Mesothelial cell of epicardium (in vitro differentiated cells): ENCODE measurements at places on chromosomes 12 and 14.
A peak's percentile ranks its signal among the peaks of the same experiment; 100 is the strongest.

DNA sequence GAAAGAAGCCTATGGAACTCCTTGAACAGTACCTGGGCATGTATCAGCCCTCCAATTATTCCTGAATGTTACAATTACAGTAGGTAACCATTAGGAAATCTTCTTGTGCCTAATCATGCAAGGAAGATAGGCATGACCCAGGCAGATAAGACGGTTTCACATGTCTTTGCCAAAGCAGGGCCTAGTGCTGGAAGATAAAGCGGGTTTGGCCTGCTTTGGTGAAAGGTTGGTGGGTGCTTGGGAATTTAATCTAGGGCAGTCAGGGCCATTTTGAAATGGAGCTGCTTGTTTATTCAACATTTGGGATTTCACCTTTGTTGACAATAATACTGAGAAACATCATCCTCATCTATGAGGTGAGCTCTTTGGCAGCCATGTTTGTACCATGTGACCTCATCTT, 12.5 kb upstream of the SRSF5 start:
- DNase-seq: no peak
- H3K27ac ChIP-seq: no peak overlapping the region
- peaks cover 1% of the 10 kb centered on the region for H3K27me3 ChIP-seq
- no peaks in the 10 kb centered on the region for H3K4me1 ChIP-seq
- H3K4me3 ChIP-seq: no peak overlapping the region

DNA sequence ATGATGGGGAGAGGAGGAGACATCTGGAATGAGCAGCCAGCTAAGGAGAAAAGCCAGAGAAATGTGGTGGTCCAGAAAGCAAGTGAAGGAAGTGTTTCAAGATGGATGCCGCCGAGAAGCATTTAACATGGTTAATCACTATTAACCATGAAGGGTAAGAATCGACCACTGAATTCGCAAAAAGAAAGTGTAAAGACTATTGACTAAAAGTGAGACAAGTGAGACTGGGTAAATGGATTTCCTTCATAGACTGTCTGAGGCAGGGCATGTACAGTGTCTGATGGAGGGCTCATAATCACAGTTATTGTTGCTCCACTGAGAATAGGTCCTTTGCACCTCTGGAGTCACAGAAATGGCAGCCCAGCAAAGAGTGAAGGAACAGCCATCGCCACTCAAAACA, 25.3 kb upstream of the CLMN start:
- H3K36me3 ChIP-seq: no peaks in the 10 kb centered on the region
- no peak for DNase-seq

- DNase-seq: no peak
- H3K36me3 ChIP-seq: no peaks in the 10 kb centered on the region
- H3K27me3 ChIP-seq: no peaks in the 10 kb centered on the region
These were observed 139.3 kb upstream of the ARHGAP5 start for GRCh38 chr14:31937730-31938346.

DNA sequence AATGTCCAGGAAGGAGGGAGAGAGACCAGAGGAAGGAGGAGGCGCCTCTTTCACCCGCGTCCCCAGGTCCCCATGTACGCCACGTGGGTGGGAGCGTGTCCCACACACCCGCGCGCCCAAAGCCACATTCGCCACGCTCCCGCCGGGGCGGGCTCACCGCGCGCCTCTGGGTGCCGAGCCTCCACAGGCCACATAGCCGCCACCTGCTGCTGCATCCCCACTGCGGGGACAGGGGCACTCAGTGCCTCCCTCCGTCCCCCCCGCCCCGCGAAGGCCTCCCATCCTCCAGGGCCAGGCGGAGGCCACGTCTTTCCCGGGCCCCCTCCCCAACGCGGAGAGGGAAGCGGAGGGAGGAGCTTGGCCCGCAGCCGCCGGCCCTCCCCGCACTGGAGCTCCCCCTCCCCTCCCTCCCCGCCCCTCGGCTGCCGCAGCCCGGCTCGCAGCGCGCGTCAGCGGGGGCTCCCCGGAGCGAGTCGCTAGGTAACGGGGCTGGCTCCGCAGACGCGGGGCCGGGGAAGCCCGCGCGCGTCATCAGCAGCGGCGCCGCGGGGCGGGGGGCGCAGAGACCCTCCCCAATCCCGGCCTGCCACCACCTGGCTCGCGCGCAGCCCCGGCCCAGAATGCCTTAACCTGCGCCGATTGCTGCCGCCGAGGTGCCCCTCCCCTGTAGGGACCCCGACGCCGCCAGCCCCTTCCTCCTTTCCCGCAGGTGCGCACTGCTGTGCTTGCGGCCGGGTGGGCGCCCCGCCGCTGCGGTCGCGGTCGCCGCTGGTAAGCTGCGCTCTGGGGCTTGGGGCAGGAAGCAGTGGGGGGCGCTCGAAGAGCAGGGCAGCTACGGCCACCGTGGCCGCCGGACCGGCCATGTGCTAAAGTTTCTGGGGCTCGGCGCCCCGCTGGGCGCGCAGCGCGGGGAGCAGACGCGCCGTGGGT, 536 bp upstream of the TUNAR start:
- peaks cover 7% of the 10 kb centered on the region for H3K4me1 ChIP-seq
- no peaks in the 10 kb centered on the region for H3K36me3 ChIP-seq
- peak overlapping the region; percentile 63 for H3K4me3 ChIP-seq
- no peak overlapping the region for H3K27ac ChIP-seq

DNA sequence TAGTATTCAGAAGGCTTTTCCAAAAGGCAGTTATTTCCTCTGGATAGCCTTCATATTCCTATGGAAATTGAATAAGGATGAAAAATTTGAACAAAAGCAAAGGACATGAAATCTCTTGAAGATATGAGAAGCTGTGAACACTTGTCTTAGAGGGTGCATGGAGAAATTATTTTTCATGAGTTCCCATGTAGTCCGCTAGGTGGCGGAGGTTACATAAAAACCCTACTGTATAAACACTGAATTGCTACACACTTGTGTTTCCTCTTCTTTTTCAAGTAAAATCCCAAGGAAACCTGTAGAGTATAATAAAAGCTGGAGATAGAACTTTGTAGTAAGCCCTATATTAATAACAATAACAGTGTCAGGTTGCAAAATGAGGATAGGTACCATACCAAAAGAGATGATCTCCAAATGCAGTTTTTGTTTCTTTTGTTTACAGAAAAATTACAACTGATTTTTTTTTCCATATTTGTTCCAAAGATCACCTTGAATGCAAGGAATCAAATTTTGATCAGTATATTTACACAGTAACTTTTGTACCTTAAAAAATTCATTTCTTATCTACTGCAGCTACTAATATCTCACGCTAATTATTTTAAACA, 37.8 kb upstream of the OR4E1 start:
- H3K4me3 ChIP-seq: no peak overlapping the region
- H3K4me1 ChIP-seq: no peaks in the 10 kb centered on the region
- no peak for DNase-seq

GRCh38 chr12:32549675-32550079, 129.4 kb upstream of the DNM1L start:
- no peak overlapping the region for H3K4me3 ChIP-seq
- H3K36me3 ChIP-seq: peaks cover 3% of the 10 kb centered on the region
- H3K27ac ChIP-seq: peak overlapping the region; percentile 65
- no peaks in the 10 kb centered on the region for H3K27me3 ChIP-seq
- no peak for DNase-seq
- peaks cover 18% of the 10 kb centered on the region for H3K4me1 ChIP-seq

DNA sequence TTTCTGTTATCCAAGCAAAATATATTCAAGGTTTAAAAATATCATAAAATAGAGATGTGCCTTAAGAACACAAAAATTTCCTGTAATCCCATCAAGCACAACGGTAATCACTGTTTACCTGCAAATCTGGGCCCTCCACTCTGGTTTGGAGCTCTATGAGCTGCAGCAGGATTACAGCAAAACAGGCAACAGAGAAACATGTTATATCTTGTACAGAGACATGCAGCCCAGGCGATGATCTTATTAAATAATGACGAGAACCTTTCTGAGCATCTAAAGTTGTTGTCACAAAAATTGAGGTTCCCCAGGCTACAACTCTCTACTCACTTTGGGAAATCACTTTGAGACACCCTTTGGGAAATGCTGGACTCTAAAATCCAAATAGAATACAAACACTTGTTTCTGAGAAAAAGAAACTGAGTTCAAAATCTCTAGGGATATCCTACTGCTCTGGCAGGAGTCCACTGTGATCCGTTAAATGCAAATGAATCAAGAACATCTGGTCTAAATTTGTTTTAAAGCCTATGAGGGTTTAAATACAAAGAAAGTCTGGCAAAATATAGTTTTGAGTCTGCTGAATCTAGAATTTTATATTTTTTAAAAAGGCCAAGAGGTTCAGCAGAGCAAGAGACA, 36.3 kb downstream of the STON2 start:
- H3K27me3 ChIP-seq: no peaks in the 10 kb centered on the region
- no peak for DNase-seq
- H3K36me3 ChIP-seq: no peaks in the 10 kb centered on the region
- H3K4me3 ChIP-seq: no peak overlapping the region
- peaks cover 19% of the 10 kb centered on the region for H3K4me1 ChIP-seq

DNA sequence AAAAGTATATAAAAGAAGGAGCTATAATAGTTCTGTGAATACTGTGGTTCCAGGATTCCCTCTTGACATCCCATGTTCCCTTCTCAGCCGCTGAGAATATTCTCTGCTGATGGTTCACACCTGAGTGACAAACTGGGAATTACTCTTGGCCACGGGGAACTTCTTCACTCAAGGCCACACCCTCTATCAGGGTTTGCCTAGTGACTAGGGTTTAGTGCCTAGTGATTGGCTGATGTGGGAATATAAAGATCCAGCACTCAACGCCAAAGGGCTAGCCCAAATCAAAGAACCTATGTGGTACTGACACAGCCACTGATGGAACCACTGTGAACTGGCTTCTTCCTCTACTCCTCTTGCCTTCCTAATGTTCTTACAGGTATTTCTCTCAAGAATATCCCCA, 248.4 kb downstream of the ASCL1 start:
- no peak overlapping the region for H3K27ac ChIP-seq
- H3K27me3 ChIP-seq: peaks cover 23% of the 10 kb centered on the region
- DNase-seq: no peak
- H3K36me3 ChIP-seq: no peaks in the 10 kb centered on the region

DNA sequence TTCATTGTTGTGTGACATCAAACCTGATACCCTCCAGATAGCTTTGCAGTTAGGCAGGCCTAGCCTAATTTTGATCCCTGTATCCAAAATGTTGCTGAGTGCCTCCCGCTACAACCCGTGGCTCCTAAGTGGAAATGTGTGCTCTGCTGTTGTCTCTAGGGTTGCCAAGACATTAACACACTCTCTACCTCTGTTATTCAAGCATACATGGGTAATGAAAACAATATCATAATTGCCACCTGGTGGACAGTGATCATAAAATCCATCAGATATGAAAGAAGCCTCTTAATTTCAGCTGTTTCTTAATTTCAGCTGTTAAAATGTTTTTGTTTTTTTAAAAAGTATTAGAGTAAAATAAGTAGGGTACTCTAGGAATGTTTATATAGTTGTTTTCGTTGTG, 93.5 kb downstream of the PLEKHA5 start:
- H3K4me3 ChIP-seq: no peak overlapping the region
- H3K36me3 ChIP-seq: peaks cover 9% of the 10 kb centered on the region
- no peak for DNase-seq
- H3K27me3 ChIP-seq: no peaks in the 10 kb centered on the region
- H3K27ac ChIP-seq: no peak overlapping the region

GRCh38 chr12:112638420-112638819, 153.1 kb upstream of the RPH3A start:
- H3K27ac ChIP-seq: no peak overlapping the region
- H3K36me3 ChIP-seq: no peaks in the 10 kb centered on the region
- no peak for DNase-seq
- no peaks in the 10 kb centered on the region for H3K4me1 ChIP-seq

DNA sequence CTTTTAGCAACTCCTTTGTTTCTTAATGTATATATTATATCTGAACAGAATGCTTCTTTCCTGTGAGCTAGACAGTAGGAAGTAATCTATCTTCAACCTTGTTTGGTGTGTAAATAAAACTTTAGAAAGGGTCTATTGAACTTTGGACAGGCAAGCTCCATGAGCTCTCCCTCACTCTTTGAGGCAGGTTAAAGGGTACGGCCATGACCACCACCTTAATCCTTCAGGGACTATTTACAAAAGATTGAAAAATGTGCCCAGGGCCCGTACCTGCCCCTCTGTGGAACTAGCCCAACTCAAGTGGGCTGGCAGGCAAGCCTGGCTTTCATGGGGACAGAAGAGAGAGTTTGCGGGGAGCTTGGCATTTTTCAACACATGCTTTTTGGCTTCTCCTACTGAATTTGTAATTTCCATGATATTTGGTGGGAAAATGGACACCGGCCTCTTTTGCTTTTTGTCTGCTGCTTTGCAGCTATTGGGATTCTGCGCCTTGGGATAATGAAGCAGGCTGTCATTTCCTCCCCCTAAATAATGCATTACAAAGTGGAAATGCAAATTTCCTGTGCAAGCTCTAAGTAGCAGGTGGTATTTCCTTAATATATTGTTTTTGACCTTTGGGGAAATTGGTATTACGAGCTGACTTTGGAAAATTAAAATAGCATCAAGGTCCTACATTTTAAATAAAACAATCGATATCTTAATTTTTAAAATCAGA, 106.0 kb downstream of the HMGA2 start:
- no peaks in the 10 kb centered on the region for H3K27me3 ChIP-seq
- DNase-seq: no peak
- no peaks in the 10 kb centered on the region for H3K36me3 ChIP-seq
- H3K4me3 ChIP-seq: no peak overlapping the region
- H3K27ac ChIP-seq: peak overlapping the region; percentile 52
- peaks cover 80% of the 10 kb centered on the region for H3K4me1 ChIP-seq

GRCh38 chr12:80710727-80711449, 3.5 kb downstream of the MYF6 start:
- H3K36me3 ChIP-seq: no peaks in the 10 kb centered on the region
- no peak for DNase-seq
- H3K27me3 ChIP-seq: peaks cover 90% of the 10 kb centered on the region
- no peak overlapping the region for H3K4me3 ChIP-seq

GRCh38 chr12:6606331-6607131, 648 bp downstream of the CHD4 start:
- peaks cover 40% of the 10 kb centered on the region for H3K4me1 ChIP-seq
- no peak overlapping the region for H3K4me3 ChIP-seq
- H3K27ac ChIP-seq: no peak overlapping the region
- no peaks in the 10 kb centered on the region for H3K27me3 ChIP-seq
